ENCODE measurements at places on chromosomes 16 and 17.

DNA sequence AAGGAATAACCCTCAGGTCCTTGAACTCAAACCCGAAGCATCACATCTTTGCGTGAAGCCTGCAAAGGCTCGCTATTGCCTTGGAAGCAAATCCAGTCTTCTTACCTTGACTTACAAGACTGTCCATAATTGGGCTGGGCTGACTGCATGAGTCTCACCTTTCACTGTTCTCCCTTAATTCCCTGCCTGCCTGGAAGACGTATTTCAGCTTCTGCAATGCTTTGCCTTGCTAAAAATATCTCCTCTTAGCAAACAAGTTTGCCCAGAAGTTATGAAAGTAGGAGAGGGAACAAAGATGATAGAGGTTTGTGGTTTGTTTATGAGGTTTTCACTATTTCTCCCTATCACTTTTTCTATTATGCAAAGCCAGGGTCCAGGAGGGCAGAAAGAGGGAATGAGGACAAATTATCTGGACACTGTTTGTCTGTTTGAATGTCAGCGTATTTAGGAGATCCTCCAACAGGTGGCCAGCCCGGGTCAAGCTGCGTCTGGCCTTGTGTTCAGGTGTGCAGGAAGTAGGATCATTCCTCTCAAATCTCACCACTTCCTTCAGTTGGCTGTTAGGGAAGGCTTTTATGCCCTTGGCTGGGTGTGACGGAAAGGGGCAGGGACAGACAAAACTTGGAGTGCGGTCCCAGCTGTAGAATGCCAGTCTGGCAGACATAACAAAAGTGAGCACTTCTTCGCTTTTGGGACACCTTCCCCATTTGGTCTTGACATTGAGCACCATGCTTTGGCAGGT, 488.9 kb downstream of the CDH13 start:
- DNase-seq: no peak

DNA sequence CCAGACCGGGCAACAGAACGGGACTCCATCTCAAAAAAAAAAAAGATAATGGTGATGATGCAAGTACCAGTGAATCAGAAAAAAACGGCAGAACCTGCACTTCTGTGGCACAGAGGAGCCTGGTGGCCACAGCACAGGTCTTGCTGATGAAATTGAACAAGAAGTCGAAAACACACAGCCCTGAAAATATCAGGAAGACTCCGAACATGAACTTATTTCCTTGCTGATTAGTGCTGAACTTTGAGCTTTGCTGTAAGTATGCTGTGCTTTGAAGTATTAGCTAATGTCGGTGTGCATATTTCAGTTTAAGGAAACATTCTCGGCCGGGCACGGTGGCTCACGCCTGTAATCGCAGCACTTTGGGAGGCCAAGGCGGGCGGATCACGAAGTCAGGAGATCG, 10.9 kb upstream of the MYO15B start:
- DNase-seq: no peak

DNA sequence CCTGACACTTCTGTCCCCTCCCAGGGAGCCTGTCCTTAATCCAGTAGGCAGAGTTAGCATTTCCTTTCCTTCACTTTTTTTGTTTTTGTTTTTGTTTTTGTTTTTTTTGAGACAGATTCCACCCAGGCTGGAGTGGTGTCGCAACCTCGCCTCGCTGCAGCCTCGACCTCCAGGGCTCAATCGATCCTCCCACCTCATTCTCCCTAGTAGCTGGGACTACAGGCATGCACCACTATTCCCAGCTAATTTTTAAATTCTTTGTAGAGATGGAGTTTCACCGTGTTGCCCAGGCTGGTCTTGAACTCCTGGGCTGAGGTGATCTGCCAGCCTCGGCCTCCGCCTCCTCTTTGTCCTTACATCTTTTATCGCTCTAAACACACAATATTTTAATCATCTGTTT, 4.0 kb downstream of the NHERF1 start:
- no peak for DNase-seq

GRCh38 chr16:58543685-58544084, 28.4 kb downstream of the SETD6 start:
- DNase-seq: no peak

DNA sequence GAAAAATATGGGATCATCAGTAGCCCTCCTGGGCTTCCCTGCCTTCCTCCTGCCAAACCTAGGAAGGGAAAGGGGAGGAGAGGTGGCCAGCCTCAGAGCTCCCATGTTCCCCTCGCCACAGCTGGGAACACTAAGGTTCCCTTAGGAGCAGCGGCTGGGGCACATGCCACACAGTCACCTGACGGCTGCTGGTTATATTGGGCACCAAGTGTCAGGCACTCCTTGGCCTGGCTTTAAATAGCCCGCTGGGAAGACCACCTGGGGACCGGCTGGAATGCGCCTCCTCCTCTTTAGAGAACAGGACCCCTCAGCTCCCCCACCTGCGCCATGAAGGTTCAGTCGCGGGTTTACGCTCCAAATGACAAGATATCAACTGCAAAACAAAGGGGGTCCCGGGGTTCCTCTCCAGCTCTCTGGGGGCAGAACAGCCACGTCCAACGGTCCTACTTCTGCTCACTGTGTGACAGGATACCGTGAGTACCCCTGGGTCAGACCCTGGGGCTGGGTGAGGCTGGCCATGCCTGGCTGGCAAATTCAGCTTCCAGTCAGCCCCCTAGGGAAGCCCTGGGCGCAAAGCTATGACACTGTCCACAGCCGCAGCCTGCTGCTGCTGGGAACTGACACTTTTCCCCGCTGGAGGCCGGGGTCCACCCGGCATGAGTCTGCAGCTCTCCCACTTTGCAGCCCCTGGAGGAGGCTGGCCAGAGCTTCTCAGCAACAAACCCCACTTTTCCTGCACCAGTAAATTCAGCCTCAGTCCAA, 3.3 kb downstream of the SMIM5 start:
- no peak for DNase-seq

DNA sequence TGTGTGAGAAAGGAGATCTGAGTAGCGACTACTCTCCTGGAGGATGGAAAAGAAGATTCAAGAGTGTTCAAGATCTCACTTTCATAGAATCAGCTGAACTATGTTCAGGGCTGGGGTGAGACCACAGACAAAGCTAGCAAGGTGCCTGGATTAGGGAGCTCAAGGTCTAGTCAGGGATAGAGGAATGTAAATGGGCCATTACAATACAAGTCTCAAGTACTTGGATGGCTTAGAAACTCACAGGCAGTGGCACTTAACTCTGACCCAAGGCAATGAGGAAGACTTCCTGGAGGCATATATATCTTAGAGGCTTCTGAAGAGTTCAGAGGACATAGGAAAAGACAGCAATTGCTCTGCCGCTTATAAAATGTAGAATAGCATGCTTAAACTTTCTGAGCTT, 184.9 kb upstream of the CDH11 start:
- DNase-seq: no peak

- DNase-seq: no peak
These were observed 98.0 kb downstream of the RAB11FIP4 start for GRCh38 chr17:31489295-31490018.

DNA sequence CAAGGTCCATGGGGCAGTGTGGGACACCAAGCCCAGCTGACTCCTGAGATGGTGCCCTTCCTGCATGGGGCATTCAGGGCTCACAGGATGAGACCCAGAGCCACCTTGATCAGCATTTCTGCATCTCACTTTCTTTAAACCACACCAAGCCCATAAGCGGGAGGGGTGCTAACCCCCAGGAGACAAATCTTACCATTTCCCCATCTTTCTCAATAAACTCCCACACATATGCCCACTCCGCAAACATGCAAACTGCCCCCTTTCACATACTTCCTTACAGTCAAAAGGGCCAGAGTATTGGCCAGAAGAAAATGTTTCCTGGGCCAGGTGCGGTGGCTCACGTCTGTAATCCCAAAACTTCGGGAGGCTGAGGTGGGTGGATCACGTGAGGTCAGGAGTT, 3.7 kb upstream of the SLC39A11 start:
- DNase-seq: no peak

GRCh38 chr17:72764632-72765041, 327.9 kb downstream of the SLC39A11 start:
- DNase-seq: no peak

- peak; percentile 82 for DNase-seq
These were observed 1.2 kb upstream of the EFNB3 start for GRCh38 chr17:7703584-7704479.

All from SHP77 (cell line).